NK-92 treated with Interleukin-12 subunit alpha and Interleukin-12 subunit beta, amount 100 ng/mL, for 24 hours (cell line): ENCODE measurements at places on chromosomes 3 and 15.

- DNase-seq, result no peak
Measured at GRCh38 chr3:188539037-188539436, 385.1 kb downstream of the LPP start.

GRCh38 chr3:191555037-191555436, 94.1 kb downstream of the PYDC2 start:
- no peak for DNase-seq

DNA sequence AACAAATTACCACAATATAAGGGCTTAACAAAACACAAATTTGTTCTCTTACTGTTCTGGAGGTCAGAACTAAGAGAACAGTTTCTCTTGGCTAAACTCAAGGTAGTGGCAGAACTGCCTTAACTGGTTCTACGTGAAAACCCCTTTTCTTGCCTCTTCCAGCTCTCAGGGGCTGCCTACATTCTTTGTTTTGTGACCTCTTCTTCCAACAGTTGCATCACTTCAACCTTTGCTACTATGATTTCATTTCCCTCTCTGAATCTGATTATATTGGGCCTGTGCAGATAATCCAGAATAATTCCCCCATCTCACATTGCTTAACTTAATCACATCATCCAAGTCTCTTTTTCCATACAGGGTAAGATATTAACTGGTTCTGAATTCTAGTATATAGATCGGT, 624.6 kb downstream of the ZPLD1 start:
- no peak for DNase-seq

DNA sequence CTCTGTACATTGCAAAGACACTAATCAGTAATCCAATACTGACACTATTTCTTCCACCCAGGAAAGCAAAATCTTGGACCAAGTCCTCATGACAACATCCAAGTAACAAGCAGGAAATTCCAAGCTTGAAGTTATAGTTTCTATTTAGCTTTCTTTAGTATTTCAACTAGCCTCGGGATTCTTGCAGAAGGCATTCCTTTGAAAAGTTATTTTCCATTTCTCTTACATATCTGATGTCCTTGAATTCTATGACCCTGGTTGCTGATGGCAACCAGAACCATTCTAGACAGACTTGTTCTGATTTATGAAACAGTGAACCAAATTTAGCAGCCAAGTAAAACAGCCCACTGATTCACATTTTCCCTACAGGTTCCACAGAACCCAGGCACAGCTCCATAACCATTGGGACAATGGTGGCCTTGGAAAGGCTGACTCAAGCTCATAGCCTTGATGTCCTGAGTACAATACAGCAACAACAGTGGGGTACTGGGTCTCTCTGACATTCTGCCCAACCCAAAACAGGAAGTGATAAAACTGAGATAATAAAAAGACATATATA, 26.5 kb downstream of the P3H2 start:
- DNase-seq, result no peak

- DNase-seq, result no peak
Measured at GRCh38 chr3:37627951-37628620, 233.6 kb upstream of the CTDSPL start.

DNA sequence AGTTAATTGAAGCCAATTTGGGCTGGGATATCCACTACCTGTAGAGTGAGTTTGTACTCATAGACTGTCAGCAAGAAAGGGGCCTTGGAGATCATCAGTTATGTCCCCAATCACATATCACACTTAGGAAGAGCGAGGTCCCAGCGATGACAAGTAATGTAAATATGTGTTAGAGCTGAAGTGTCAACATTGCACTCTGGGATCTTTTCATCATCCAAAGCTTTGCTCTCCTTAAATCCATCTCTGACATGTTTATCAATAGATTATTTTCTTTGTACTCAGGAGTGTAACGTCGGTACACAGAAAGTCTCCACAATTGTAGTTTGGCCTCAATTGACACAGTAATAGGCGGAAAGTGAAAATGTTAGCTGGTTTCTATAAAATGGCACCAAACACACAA, 113.7 kb upstream of the TPRG1 start:
- no peak for DNase-seq

- no peak for DNase-seq
Measured at GRCh38 chr3:79844176-79844575, 76.4 kb upstream of the ROBO1 start.

GRCh38 chr3:114827495-114827894, 319.6 kb downstream of the ZBTB20 start:
- DNase-seq, result no peak

DNA sequence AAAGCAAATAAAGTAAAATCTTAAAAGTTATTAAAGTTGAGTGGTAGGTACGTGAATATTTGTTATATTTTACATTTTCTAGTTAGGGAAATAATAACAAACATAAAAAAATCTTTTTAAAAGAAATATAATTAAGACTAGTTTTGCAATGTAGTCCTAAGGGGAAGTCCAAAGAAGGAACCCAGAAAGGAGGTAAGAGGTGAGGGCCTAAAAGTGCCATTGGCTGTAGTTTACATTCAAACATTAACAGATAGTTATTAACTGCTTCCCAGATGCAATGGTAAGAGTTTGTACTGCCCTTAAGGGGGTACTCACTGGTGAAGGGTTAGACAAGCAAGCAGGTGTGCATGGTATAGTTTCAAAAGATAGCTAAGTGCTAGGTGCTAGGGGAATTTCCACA, 79.2 kb downstream of the B3GALNT1 start:
- no peak for DNase-seq

- DNase-seq, result no peak
Measured at GRCh38 chr3:15361494-15362214, 29.3 kb upstream of the SH3BP5 start.

DNA sequence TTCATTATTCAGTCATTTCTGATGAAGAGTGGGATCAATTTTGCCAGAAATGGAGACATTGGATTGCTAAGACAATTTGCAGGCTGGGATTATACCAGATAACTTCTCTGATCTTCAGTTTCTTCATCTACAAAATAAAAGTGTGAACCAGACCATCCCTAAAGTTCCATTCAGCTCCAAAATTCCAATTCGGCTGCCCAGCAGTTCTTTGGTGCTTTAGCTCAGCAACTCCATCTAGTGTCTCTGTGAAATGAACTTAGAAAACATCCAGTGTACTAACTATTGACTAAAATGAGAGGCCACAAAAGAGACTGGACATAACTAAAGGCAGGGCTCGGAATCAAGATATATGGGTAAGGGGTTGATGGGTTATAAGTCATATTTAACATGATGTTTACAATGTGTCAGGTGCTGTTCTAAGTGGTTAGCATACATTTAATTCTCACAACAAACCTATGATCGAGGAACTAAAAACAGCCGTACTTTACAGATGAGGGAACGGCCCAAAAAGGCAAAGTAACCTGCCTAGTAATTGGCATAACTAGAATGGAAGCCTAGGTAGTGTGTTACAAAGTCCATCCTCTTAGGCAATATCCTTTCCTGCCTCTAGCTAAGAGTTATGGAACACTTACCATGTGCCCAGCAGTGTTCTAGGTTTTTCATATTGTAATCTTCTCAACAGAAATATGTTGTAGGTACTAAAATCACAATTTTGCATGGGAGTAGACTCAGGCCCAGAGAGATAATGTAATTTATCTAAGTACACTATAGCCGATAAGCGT, 17.0 kb downstream of the THAP10 start:
- DNase-seq, result no peak

DNA sequence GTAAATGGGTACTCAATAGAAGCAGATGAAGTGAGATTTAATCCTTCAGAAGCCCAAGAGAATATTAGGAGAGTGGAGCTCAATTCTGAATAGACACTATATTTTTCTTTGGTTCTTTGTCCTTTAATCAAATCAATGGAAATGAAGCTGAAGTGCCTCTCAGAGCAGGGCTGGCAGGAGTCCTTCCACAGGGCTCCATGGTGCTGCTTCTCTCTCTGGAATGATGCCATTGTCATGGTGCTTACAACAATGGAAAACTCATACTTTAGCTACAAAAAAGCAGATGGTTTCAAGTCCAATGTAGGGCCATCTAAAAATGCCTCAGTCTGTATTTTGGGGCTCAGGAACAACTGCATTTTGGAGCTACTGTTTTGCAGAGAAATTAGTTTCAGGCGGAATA, 125.1 kb downstream of the SNRK start:
- no peak for DNase-seq

DNA sequence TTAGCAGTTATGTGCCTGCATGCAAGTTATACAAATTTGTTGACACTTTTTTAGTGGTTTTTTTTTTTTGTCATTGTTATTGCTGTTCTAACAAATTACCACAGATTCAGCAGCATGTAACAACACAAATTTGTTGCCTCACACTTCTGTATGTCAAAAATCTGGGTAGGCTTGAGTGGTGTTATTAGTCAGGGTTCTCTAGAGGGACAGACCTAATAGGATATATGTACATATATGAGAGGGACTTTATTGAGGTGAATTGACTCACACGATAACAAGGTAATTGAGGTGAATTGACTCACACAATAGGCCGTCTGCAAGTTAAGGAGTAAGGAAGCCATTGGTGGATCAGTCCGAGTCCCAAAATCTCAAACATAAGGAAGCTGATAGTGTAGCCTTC, 15.0 kb upstream of the PLSCR1 start:
- no peak for DNase-seq

- DNase-seq, result no peak
Measured at GRCh38 chr3:11625376-11626083, 18.2 kb downstream of the VGLL4 start.

DNA sequence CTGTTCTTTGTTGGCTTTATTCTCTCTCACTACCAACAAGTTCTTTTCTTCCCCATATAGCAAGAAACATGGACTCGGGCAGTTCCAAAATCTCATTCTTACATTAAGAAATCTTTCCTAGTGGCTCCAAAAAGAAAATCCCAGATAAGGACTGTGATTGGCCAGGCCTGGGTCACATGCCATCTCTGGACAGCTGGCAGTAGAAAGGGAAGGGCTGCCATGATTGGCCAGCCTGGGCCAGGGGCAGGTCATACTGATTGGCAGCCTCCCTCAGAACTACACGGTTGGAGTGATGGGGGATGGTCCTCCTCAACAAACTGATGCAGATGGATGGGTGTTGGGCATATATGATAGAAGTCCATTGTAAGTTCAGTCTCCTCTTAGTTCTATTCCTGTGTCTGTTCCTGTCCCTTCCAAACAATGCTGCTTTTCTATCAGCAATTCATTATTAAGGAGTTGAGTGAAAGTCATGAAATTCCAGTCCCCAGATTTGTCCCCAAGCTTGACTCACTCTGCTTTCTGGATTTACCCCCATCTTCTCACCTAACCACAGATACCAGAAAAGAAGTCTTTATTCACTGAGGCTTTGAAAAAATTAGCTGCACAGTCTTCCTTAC, 175.5 kb downstream of the ATG7 start:
- no peak for DNase-seq
